SJCRH30 (cell line): ENCODE measurements at places on chromosomes 1 and 21. TPM values are rescaled to one million over a fixed set of nuclear protein-coding genes. Genes with fewer than 3 reads are reported as not detected.

Gene OR2L5
- not detected in 2 replicates for total RNA-seq

Gene C8B
- not detected in 2 replicates for total RNA-seq

Gene SMIM11
- 15.5 and 36.8 TPM in 2 replicates for total RNA-seq

Gene CDKN2C
- 66.6 and 71.1 TPM in 2 replicates for total RNA-seq

Gene CRYAA
- total RNA-seq = not detected in 2 replicates

Gene GNAT2
- 0.08 and 0.24 TPM in 2 replicates for total RNA-seq

Gene PDZK1
- 1.6 and 2.8 TPM in 2 replicates for total RNA-seq

Gene MYBPHL
- 5.8 and 5.9 TPM in 2 replicates for total RNA-seq

Gene CCDC27
- not detected in 2 replicates for total RNA-seq

Gene PGLYRP4
- total RNA-seq = not detected in 2 replicates

Gene LPAR3
- total RNA-seq = 4.1 and 4.6 TPM in 2 replicates

Gene HSD3B2
- total RNA-seq = not detected in 2 replicates

Gene ACKR1
- not detected in 2 replicates for total RNA-seq

Gene VANGL2
- total RNA-seq = 11.1 and 12.8 TPM in 2 replicates

Gene NTMT2
- total RNA-seq = not detected in 2 replicates

Gene DNAJC28
- total RNA-seq = 1.6 and 2.0 TPM in 2 replicates

Gene PTGER3
- not detected in 2 replicates for total RNA-seq

Gene CHRM3
- 0.47 and 0.63 TPM in 2 replicates for total RNA-seq

Gene SERBP1
- total RNA-seq = 503 and 535 TPM in 2 replicates

Gene SZT2
- 15.5 and 19.5 TPM in 2 replicates for total RNA-seq

Gene LAPTM5
- 31.5 and 34.9 TPM in 2 replicates for total RNA-seq

Gene SH2D1B
- total RNA-seq = 0.08 TPM in 1 of 2 replicates, not detected in the other

Gene FBXO2
- not detected in 2 replicates for total RNA-seq

Gene GREM2
- total RNA-seq = 0.02 and 0.03 TPM in 2 replicates

Gene SPATA46
- not detected in 2 replicates for total RNA-seq

Gene RNU5D-1
- total RNA-seq = not detected in 2 replicates

Gene IARS2
- 107 and 115 TPM in 2 replicates for total RNA-seq

Gene OR2AK2
- not detected in 2 replicates for total RNA-seq

Gene ESRRG
- total RNA-seq = 0.66 and 1.0 TPM in 2 replicates

Gene FCN3
- not detected in 2 replicates for total RNA-seq

Gene BCL2L15
- total RNA-seq = 0.18 and 1.2 TPM in 2 replicates

Gene DNAI4
- 0.32 and 0.68 TPM in 2 replicates for total RNA-seq

Gene AIM2
- total RNA-seq = not detected in 2 replicates

Gene KCNJ6
- not detected in 2 replicates for total RNA-seq

Gene LZIC
- 68.0 and 69.4 TPM in 2 replicates for total RNA-seq

Gene GJB5
- not detected in 2 replicates for total RNA-seq

Gene FNDC10
- total RNA-seq = 1.5 and 1.9 TPM in 2 replicates

Gene OR10J5
- not detected in 2 replicates for total RNA-seq

Gene MEAF6
- 71.1 and 82.3 TPM in 2 replicates for total RNA-seq

Gene RHBDL2
- total RNA-seq = 0.10 TPM in 1 of 2 replicates, not detected in the other

Gene KHDRBS1
- total RNA-seq = 128 and 138 TPM in 2 replicates

Gene PRKAA2
- total RNA-seq = not detected in 2 replicates

Gene SH3BGRL3
- 41.5 and 43.4 TPM in 2 replicates for total RNA-seq

Gene OPRD1
- 58.0 and 60.2 TPM in 2 replicates for total RNA-seq
